ENCODE measurements at places on chromosomes 5 and 9.

DNA sequence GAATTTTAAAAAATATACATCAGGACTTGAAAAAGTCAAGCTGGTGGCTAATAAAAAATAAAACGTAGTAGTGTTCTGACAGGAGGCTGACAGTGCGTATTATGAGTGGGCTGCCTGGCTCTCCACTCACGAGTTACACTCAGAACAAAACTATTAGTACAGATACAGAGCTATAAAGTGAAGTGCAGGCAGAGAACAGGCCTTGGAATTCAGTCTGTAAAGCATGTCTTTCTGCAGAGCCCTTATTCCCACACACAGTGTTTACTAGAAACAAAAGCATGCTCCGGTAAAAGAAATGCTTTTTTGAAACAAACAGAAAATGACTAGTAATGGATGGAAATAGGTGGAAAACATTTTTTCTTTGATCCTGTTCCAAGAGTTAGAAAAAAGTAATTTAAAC is 334.7 kb downstream of the DIRAS2 start:
- no peak for DNase-seq

DNA sequence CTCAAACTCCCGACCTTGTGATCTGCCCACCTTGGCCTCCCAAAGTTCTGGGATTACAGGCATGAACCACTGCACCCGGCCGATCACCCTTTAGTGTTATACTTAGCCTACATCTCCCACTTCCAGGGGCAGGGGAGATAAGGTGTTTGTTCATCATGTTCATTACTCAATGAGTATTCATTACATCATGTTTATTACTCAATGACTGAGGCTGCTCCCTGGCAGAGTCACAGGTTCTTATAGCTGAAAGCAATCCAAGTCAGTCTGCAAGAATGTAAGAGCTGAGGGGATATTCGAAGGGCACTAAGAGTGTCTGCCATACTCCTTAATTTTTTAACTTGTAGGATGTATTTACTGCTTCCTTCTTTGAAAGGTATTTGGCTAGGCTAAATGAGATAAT is 214.2 kb downstream of the SPATA31D1 start:
- no peak for DNase-seq

GRCh38 chr9:23322392-23322791 is 503.6 kb downstream of the ELAVL2 start:
- DNase-seq, result no peak

- DNase-seq, result no peak
Measured at GRCh38 chr9:126123927-126124326, 202.7 kb upstream of the MVB12B start.

GRCh38 chr9:35609001-35609819 is 4.1 kb downstream of the TESK1 start:
- no peak for DNase-seq

DNA sequence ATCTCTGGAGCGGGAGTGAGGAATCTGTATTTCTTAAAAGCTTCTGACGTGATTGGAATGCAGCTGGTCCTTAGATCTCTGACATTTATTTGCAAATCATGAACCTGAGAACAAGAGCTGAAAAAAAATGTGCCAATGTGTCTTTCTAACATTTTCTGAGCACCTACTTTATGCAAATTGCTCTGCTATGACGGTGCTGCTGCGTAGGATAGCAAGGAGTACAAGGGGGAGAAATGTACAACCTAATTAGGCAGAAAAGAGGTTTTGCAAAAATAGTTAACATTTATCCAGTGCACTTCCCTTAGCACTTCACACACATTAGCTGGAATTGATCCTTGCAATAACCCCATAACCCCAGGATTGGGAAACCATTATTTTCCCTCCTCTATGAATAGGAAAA is 357.5 kb downstream of the TLE4 start:
- no peak for DNase-seq

DNA sequence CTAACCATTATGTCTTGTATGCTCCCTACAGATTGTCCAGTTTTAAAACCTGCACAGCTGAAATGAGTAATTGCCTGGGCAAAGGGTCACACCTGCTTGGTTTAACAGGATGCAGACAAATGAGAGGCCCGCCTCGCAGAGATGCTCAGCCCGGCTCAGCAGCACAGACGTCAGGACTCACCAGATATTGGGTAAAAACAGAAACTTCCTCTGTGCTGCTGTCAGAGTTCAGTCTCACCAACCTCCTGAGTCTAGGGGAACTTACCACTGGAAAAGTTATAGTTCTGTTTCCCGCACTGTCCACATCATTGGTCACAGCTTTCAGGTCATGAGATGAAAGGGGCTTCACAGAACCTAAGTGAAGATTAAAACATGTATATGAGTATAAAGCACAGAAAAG is 152.5 kb downstream of the ESM1 start:
- no peak for DNase-seq

DNA sequence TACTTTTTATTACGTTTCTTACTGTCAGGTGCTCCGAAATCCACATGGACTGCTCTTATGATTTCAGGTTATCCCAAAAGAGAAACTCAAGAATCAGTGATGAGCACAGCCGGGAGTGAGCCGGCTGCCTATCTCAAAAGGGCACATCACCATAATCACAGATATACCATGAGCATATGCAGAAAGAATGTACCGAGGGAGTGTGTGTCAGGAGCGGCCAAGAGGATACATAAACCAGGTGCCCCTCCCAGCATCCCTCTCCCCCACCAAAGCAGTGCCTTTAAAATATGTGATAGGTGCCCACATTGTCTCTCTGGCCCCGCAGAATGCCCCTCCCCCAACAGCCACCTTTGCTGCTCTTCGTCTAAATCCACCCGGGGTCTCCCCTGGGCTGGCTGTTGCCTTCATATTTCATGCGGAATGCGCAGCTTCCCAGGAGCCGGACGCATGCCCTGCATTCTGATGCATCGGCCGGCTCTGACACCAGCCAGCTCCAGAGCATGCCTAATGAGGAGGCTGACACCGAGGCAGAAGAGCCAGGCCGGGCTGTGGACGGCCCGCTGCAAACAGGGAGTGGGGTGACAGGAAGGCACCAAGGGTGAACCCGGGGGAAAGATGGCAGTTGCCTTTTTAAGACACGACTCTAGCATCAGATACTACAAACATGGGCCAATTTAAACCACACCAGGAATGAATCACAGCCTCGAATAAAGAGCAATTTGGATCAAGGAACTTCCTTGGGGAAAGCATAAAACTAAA is 652.3 kb downstream of the BNC2 start:
- DNase-seq, result no peak

GRCh38 chr5:30994176-30994575 is 199.3 kb upstream of the CDH6 start:
- DNase-seq, result no peak

DNA sequence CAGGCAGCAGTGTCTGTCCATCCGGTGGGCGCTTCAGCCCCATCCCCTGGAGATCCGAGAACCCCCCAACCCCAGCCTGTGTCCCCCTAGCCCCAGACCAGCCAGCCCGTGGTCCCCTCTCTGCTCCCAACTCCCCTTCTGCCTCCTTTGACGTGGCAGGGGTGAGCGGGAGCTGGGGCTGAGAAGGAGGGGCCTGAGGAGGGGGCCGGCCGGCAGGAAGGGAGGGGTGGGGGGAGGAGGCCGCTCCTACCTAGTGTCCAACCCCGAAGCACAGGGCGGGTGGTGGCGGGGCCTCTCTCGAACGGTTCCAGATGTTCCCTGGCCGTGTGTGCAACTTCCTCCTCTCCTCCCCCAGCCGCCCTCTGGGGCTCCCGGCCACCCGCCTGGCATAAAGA is 31.0 kb downstream of the GOLGA2 start:
- DNase-seq, result no peak

DNA sequence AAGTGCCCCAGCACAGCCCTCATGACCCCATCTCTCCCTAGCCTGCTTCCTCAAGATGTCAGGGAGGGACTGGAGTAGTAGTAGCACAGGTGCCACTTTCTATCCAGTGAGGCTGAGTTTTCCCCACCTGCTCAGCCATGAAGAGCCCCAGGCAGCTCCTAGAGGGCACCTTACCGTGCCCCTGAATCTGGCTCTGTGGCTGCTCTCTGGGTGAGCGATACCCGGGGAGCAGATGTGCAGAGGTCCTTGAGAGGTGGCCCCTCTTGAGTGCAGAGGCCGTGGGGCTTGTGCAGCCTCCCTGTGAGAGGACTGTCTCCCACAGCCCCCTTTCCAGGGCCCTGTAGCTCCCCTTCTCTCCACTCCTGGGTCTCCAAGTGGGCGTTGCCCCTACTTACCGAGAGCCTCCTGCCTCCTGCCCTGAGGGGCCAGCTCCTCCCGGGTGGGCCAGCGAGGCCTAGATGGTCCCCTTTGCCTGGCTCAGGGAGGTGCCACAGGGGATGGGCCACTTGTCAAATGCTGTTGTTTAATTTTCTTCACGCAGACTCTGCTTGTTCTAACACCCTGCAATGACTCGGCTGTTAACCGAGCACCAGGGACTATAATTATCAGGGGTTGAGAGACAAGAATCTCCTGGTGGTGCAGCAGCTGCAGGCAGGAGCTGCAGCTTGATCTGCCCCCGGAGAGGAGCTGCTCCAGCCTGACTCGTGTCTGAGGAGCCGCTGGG is 29.6 kb upstream of the PITX1 start:
- DNase-seq, result no peak

DNA sequence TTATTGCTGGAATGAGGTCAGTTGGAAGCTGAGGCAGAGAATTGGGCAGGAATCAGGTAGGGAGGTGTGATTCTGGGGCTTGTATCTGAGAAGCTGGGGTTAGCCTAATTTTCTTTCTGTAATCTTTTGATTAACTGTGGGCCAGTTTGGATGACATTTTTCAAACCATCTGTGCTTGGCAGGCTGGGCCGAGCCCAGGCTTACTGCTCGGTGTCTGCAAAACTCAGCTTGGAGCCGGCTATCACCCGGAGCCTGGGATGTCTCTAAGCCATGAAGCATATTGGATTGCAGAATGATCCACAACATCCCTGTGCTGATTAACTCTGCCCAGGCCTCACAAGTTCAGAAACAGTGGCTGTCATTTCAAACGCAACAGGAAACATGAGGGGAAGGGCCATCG is 26.5 kb downstream of the KCNMB1 start:
- no peak for DNase-seq

DNA sequence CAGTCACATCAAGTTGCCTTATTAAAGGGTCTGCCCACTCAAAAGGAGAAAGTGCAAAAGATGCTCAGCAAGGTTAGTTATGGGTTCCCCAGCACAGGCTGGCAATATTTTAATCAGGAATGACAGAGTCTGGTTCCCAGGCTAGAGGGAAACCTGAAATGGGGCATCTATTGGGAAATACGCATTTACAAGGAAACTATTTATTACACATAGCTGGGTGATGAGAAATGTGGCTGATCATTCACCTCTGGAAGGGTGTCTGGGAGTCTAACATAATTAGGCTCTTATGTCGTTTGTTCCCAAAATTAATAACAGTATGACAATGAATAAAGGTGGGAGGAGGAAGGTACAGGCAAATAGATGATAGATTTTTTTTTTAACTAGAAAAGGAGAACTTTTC is 314.7 kb downstream of the ENC1 start:
- no peak for DNase-seq

- no peak for DNase-seq
Measured at GRCh38 chr5:25481463-25481862, 836.7 kb upstream of the CDH10 start.

DNA sequence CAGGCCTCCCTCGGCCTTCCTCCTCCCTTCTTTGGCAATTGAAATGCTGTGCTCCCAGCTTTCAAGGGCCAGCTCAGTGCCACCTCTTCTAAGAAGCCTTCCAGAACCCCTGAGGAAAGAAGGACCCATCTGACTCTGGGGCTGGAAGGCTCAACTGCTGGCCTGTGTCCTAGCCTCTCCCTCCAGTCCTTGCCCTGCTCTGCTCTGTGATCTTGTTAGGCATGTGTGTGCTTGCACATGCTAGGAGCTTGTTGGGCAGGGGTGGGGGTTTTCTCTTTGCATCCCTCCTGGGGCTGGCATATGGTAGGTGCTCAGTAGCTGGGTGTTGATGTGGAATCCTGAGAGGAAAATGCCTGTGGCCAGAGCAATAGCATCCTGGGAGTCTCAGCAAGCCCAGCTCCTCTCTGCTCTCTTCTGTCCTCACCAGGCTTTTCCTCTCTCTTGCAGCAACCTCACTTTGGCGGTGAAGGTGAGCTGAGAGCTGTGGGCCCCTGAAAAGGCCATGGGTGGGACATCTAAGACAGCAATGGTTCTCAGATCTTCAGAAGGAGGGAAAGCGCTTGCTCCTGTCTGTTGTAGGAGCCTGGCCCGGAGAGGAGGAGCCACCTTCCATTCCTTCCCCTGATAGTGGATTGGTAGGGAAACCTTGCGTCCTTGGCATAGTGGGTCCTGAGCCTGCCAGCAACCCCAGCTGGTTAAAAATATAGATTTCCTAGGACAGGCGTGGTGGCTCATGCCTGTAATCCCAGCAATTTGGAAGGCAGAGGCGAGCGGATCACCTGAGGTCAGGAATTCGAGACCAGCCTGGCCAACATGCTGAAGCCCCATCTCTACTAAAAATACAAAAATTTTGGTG is 9.9 kb downstream of the DOLK start:
- DNase-seq, result no peak

DNA sequence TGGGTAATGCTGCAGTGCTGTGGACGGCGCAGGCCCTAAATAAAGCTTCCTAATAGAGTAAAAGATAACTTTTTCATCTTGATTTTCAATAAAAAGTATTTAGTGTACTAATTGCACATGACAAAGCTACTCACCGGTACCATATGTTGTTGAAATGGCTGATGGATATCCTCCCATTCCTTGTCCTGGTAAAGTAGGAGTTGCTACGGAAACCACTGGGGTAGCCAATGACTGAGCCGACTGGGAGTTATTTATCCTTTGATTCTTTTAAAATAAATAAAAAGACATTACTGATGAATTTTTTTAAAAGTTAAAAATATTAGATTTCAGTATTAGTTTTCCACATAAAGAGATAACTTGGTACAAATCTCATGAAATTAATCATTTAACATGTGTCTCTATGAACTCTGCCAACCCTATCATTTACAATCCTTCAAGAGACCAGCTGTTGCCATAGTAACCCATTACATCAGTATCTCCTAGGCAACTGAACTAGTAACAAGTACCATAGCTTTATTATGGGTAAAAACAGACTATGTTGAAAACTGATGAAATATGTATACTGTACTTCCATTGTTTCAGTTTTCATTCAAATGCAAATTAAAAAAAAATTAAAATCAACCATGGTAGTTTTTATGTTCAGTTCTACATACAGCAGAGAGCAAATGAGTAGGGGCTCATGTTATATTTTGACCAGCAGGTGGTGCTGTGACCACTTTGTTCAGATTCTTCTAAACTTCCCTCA is 153.7 kb downstream of the MEF2C start:
- DNase-seq, result peak; percentile 37

DNA sequence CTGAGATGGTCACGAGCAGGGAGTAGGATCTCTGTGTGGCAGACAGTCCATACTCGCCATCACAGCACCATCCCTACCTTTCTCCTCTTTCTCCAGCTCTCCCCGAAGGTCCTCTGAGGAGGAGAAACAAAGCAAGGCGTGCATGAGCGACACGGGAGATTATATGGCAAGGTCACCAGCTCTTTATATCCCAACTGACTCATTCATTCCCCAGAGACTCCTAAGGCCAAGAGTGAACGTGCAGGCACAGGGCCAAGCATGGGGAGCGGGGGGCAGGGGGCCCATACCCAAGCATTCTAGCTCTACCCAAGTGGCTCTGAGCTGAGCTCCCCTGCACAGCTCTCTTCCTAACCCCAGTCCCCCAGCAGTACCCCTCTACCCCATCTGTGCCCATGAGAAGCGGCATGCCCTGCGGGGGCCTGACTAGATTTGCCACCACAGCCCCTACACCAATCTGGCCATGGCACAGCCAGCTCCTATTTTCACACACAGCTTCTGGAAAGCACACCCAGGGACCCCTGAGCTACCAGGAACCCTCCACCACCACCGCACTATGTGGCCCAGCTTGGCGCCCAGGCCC is 6.8 kb downstream of the TRIM7 start:
- no peak for DNase-seq
